ENCODE measurements at places on chromosomes 11 and 22. TPM values are rescaled to one million over a fixed set of nuclear protein-coding genes. Genes with fewer than 3 reads are reported as not detected.
A peak's percentile ranks its signal among the peaks of the same experiment; 100 is the strongest.

The PRG2 gene
- 0.55 TPM for total RNA-seq

The RDX gene
- 239 TPM for total RNA-seq

- H3K4me3 ChIP-seq = no peak overlapping the region
- DNase-seq = no peak
- H3K27ac ChIP-seq = no peak overlapping the region
- no peaks in the 10 kb centered on the region for H3K36me3 ChIP-seq
- no peaks in the 10 kb centered on the region for H3K4me1 ChIP-seq
Measured at GRCh38 chr11:9802291-9802861, 138.5 kb downstream of the SWAP70 start.

DNA sequence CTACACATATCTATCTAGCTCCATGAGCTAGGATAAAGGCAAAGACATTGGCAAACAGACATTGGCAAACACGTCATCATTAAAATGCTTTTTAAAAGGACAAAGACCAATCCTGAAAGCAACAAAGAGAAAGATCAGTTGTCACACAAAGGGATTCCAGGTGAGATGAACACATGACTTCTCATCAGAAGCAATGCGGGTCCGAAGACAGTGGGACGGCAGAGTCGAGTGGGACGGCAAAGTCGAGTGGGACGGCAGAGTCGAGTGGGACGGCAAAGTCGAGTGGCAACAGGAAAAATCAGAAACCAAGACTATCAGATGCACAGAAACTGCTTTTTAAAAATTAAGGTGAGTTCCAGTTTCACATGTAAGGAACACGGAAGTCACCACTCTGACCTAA, 609.5 kb downstream of the BRD1 start:
- no peak overlapping the region for H3K4me3 ChIP-seq
- no peaks in the 10 kb centered on the region for H3K27me3 ChIP-seq
- H3K36me3 ChIP-seq = no peaks in the 10 kb centered on the region

DNA sequence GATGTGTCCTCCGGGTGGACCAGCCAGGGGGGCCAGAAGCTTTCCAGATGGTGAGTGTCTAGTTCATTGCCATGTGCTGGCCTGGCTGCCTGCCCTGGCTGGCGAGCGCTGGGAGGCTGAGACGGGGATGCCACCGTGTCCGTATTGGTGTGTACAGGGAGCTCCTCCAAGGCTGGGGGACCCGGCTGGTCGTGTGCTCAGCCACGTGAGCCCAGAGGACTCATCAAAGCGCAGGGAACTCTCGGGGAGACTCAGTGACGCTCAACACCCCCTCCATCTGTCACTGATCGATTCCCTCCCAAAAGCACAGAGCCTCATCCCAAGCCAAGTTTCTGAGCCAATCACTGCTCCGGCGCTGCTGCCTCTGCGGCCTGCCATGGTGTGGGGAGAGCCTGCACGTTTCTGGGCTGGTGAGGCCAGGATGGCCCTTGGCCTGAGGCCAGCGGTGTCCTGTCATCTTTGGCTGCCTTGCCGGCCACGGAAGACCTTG, 423.7 kb downstream of the SHANK2 start:
- H3K36me3 ChIP-seq = no peaks in the 10 kb centered on the region
- no peak overlapping the region for H3K27ac ChIP-seq
- DNase-seq = no peak
- no peaks in the 10 kb centered on the region for H3K27me3 ChIP-seq
- no peak overlapping the region for H3K4me3 ChIP-seq
- no peaks in the 10 kb centered on the region for H3K4me1 ChIP-seq

- DNase-seq = no peak
- H3K36me3 ChIP-seq = no peaks in the 10 kb centered on the region
- H3K27ac ChIP-seq = no peak overlapping the region
- no peak overlapping the region for H3K4me3 ChIP-seq
- peaks cover 92% of the 10 kb centered on the region for H3K27me3 ChIP-seq
- H3K4me1 ChIP-seq = no peaks in the 10 kb centered on the region
Measured at GRCh38 chr11:20601221-20601914, 2.0 kb downstream of the SLC6A5 start.

GRCh38 chr11:80993536-80993935, 1552.7 kb upstream of the TENM4 start:
- no peak overlapping the region for H3K4me3 ChIP-seq
- no peaks in the 10 kb centered on the region for H3K27me3 ChIP-seq
- H3K27ac ChIP-seq = no peak overlapping the region

- no peaks in the 10 kb centered on the region for H3K36me3 ChIP-seq
- H3K27me3 ChIP-seq = peaks cover 25% of the 10 kb centered on the region
- H3K27ac ChIP-seq = no peak overlapping the region
Measured at GRCh38 chr11:118211006-118211405, 13.8 kb downstream of the JAML start.

The GDPD4 gene
- total RNA-seq = not detected

The CFAP300 gene
- not detected for total RNA-seq

- no peaks in the 10 kb centered on the region for H3K36me3 ChIP-seq
- no peak for DNase-seq
- no peaks in the 10 kb centered on the region for H3K4me1 ChIP-seq
- no peak overlapping the region for H3K27ac ChIP-seq
Measured at GRCh38 chr11:17851697-17852096, 117.1 kb downstream of the KCNC1 start.

DNA sequence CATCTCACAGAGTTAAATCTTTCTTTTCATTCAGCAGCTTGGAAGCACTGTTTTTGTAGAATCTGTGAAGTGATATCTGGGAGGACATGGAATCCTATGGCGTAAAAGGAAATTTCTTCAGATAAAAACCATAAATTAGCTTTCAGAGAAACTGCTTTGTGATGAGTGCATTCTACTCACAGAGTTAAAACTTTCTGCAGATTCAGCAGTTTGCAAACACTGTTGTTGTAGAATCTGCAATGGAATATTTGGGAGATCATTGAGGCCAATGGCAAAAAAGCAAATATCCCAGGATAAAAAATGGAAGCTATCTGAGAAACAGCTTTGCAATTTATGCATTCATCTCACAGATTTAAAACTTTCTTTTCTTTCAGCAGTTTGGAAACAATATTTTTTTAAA, 180.6 kb downstream of the OR4A47 start:
- no peak overlapping the region for H3K4me3 ChIP-seq
- H3K36me3 ChIP-seq = no peaks in the 10 kb centered on the region
- H3K27ac ChIP-seq = no peak overlapping the region
- no peak for DNase-seq

DNA sequence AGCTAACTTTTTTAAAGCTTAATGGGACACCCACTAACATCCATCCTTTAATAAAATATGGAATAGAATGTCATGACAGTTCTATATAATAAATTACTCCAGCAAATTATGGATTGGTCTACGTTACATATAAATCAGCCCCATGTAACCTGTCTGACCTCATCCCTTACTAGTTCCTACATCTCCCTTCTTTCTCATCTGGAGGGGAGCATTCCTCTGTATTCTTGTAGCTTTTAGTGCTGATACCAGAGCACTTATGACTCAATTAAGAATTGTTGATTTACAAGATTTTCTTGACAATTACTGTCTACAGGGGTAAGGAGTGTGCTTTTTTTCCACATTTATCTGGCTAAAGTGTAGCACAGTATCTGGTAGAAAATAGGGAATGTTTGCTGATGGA, 523.7 kb downstream of the FAM181B start:
- H3K27me3 ChIP-seq = no peaks in the 10 kb centered on the region
- no peak overlapping the region for H3K4me3 ChIP-seq
- no peaks in the 10 kb centered on the region for H3K36me3 ChIP-seq
- no peak for DNase-seq
- H3K4me1 ChIP-seq = no peaks in the 10 kb centered on the region
- H3K27ac ChIP-seq = no peak overlapping the region

- H3K27me3 ChIP-seq = no peaks in the 10 kb centered on the region
- peaks cover 13% of the 10 kb centered on the region for H3K4me1 ChIP-seq
- H3K27ac ChIP-seq = peak overlapping the region; percentile 89
- no peaks in the 10 kb centered on the region for H3K36me3 ChIP-seq
Measured at GRCh38 chr11:32894149-32894827, 1.7 kb downstream of the QSER1 start.

GRCh38 chr22:50145721-50146438, 24.7 kb upstream of the PANX2 start:
- no peak overlapping the region for H3K4me3 ChIP-seq
- H3K27ac ChIP-seq = no peak overlapping the region
- no peaks in the 10 kb centered on the region for H3K4me1 ChIP-seq
- peaks cover 28% of the 10 kb centered on the region for H3K36me3 ChIP-seq
- H3K27me3 ChIP-seq = no peaks in the 10 kb centered on the region
- no peak for DNase-seq

DNA sequence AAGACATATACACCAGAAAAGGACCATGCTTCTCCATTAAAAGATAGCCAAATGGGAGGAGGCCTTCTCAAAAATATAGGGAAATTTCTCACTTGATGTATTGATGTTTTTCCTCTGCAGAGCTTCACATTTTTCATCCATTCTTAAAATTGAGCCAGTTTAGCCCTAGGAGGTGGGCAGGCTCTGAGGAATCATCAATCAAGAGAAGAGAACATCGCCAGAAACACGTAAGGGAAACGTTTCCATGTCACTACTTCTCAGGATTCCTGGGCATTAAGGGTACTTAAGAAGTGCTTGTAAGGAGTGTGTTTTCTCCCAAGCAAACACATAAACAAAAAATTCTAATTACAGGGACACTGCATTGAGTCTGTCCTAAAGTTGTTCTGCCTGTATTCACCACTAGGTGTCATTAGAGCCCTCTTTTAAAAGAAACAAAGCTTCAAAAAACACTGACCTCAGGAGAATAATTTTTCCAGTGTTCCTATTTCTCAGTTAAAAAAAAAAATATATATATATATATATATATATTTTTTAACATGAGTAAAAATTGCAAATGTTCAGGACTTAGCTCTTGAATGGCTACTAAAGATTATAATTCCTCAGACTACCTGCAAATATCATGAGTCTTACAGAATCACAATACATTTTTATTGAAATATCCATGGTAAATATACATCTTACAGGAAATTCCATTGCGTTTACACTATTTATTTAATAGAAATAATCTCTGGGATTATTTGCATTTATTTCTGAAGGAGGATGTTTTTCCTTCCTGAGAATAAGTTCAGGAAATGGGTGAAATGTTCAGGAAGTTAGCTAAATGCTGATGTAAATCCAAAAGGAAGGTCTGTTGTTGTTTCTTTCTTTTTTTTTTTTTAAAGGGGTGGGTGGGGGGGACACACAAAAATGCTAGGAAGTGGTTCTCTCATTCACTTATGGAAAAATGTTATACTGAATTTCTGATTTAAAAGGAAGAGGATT, 16.0 kb downstream of the FZD4 start:
- peak; percentile 85 for DNase-seq
- H3K4me1 ChIP-seq = peaks cover 73% of the 10 kb centered on the region
- H3K36me3 ChIP-seq = peaks cover 1% of the 10 kb centered on the region
- peak overlapping the region; percentile 89 for H3K27ac ChIP-seq
- no peaks in the 10 kb centered on the region for H3K27me3 ChIP-seq

DNA sequence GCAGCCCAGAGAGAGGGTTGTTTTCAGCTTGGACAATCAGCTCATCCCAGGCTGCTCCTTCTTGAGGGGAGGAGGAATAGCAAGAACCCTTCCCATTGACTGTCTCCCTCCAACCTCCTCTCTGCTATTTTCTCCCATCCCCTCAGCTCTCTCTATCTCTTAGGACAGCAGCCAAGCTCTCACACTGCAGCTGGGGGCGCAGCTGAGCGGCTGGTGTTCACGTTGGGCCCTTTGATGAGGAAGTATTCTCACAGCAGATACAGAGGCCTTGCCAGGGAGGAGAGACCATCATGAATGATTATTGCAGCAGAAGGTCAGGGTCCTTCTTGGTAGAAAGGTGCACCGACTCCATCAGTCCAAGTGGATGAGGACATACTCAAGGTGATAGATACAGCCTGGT, 26.5 kb upstream of the CADM1 start:
- no peak overlapping the region for H3K4me3 ChIP-seq
- H3K4me1 ChIP-seq = no peaks in the 10 kb centered on the region
- no peak overlapping the region for H3K27ac ChIP-seq
- H3K36me3 ChIP-seq = no peaks in the 10 kb centered on the region
- H3K27me3 ChIP-seq = no peaks in the 10 kb centered on the region

GRCh38 chr11:96136613-96137298, 206.2 kb downstream of the MAML2 start:
- peak; percentile 87 for DNase-seq
- no peak overlapping the region for H3K27ac ChIP-seq
- H3K27me3 ChIP-seq = no peaks in the 10 kb centered on the region
- H3K36me3 ChIP-seq = no peaks in the 10 kb centered on the region
- H3K4me1 ChIP-seq = peaks cover 13% of the 10 kb centered on the region

The EXPH5 gene
- 0.09 TPM for total RNA-seq

DNA sequence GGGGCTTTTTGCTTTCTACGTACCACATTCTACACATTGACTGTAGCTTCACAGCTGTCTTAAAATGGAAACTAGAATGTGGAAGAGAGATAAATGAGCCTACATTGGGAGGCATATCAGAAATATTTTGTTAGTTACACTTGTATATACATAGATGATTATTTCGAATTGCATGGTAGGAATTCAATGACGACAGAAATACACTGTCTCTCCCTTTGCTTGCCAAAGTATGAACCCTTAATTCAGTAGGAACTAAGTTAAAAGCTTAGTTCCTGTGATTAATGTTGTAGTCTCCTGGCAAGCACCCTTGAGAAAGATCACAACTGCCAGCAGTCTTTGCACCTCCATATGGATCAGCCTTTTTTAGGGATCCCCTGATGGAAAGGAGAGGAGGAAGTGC, 10.1 kb downstream of the C11orf87 start:
- H3K27ac ChIP-seq = no peak overlapping the region
- no peaks in the 10 kb centered on the region for H3K4me1 ChIP-seq
- no peaks in the 10 kb centered on the region for H3K36me3 ChIP-seq
- no peak for DNase-seq
- H3K4me3 ChIP-seq = no peak overlapping the region

GRCh38 chr11:36451681-36452080, 58.4 kb downstream of the TRAF6 start:
- no peaks in the 10 kb centered on the region for H3K36me3 ChIP-seq
- no peaks in the 10 kb centered on the region for H3K27me3 ChIP-seq
- no peaks in the 10 kb centered on the region for H3K4me1 ChIP-seq
- H3K27ac ChIP-seq = no peak overlapping the region
- no peak for DNase-seq
- H3K4me3 ChIP-seq = no peak overlapping the region

The OLFML1 gene
- not detected for total RNA-seq
